CD4-positive, alpha-beta T cell treated with Interleukin-12 subunit alpha and Interleukin-12 subunit beta, for 1 hour (primary cell): ENCODE measurements at places on chromosomes 12 and 14.

- DNase-seq, result no peak
Observed at GRCh38 chr14:32728976-32729375, 209.7 kb upstream of the NPAS3 start.

GRCh38 chr14:93375673-93376156 is 28.7 kb downstream of the COX8C start:
- DNase-seq, result peak; percentile 11

DNA sequence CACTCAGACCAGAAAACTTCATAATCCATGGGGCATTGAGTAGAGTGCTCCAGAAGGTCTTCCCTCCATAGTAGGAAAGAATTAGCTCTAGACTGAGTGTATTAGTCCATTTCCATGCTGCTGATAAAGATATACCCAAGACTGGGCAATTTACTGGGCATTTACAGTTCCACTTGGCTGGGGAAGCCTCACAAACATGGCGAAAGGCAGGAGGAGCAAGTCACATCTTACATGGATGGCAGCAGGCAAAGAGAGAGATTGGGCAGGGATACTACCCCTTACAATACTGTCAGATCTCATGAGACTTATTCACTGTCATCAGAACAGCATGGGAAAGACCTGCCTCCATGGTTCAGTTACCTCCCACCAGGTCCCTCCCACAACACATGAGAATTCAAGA is 300.6 kb upstream of the TMEM132C start:
- DNase-seq, result no peak

- peak; percentile 25 for DNase-seq
Observed at GRCh38 chr12:131929581-131930456, 743 bp downstream of the PUS1 start.

GRCh38 chr14:53126731-53127130 is 26.4 kb downstream of the DDHD1 start:
- no peak for DNase-seq

GRCh38 chr12:116339062-116339461 is 61.6 kb upstream of the MED13L start:
- no peak for DNase-seq

DNA sequence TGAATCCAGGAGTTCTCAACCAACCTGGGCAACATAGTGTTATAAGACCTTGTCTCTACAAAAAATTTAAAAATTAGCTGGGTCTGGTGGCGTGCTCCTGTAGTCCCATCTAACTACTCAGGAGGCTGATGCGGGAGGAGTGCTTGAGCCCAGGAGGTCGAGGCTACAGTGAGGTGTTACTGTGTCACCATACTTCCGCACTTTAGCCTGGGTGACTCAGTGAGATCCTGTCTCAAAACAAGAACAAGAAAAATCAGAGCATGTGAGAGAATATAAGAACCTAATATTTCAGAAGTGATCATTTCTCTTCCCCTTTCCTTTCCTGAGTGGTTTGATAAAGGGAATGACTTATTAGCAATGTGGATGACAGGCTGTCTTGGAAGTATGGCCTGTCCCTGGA is 9.5 kb downstream of the TRAF3 start:
- DNase-seq, result no peak

DNA sequence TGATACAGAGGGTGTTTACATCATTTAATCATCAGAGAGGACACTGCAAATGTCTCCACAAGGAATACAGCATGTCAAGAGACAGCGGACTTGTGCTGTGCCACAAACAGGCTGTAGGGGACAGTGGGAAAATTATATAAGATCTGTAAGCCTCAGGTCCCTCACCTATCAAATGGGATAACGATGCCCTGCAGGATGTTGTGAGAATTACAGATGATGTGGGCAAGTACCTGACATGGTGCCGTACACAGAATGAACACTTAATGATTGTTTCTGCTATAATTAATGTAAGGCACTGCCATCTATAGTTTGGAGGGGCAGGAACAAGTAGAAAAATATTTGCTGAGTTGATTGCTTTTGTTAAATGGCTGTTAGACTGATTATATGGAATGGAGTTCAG is 81.9 kb upstream of the GTF2A1 start:
- no peak for DNase-seq

DNA sequence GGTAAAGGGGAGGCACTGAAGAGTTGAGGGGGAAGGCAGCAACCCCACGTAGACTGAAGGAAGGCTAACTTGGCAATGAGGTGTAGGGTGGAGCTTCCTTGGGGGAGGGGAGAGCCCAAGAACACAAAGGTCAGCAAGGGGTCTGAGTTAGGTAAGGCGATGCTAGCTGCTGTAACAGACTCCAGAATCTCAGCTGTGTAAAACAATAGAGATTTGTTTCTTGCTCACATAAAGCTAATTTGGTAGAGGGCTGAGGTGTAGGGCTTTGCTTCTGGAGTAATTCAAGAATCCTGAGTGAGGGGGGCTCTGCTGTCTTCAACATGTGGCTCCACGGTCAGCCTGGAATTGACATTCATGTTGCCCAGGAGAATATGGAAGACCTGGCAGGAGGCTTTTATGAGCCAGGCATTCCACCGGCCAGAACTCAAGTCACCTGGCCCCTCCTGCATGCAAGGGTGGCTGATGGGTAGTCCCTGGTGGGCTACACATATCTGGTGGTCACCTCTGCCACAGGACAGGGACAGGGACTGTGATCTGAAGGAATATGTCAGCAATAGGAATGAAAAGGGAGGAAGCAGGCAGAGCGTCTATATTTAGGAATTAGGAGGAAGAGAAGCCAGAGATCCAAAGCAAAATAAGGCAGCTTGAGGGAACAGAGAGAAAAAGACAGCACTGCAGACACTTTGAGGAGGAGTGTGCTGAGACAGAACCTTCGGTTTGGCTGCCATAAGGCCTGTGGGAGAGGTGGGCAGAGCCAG is 153.7 kb downstream of the ZFP36L1 start:
- no peak for DNase-seq

- no peak for DNase-seq
Observed at GRCh38 chr12:91080041-91080440, 22.2 kb upstream of the KERA start.

DNA sequence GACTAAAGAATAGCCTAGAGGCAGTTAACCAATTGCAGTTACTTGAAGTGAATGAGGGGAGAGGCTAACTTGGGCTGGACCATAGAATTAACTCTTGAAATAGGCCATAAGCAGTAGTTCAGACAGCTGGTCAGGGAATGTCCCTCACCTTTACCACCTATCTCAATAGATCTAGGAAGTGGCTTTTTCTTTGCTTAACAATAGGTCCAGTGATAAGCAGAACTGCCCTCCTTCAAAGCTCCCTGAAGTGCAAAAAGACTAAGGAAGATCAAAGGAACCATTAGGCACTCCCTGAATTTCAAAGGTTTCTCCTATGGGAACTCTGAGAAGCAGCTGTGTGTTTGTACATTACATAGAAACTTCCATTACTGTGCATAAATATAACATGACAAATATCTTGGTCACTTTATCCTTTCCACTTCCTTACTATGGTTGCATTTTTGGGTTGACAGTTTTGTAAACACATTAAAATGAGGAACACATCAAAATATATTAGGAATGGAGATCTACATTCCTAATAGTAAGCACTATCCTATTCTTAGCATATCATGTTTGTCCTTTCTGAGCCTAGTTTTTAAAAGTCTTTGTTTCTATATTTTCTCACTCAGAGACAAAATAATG is 7.2 kb upstream of the NAA30 start:
- no peak for DNase-seq

- DNase-seq, result no peak
Observed at GRCh38 chr12:7096979-7097378, 4.7 kb upstream of the C1R start.

DNA sequence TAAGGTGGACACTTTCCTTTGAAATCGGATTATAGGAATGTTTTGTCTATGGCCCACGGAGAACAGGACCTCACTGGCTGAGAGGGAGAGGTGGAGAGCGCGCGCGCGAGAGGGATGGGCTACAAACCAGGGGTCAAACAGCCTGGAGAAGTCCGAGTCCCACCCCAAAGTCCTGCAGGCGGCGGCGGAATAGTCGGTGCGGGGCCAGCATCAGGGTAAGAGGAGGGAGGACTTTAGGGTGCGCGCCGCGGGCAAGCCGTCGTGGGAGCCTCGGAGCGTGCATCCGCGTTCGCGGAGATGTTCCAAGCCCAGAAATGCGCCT is 3.3 kb upstream of the HOXC8 start:
- DNase-seq, result no peak

- DNase-seq, result peak; percentile 56
Observed at GRCh38 chr12:38905480-38906351, at the start of gene CPNE8. Gene CPNE8, minus strand, starts transcription at chr12:38905591. Its CDS starts 57 bp downstream, at chr12:38905534.

DNA sequence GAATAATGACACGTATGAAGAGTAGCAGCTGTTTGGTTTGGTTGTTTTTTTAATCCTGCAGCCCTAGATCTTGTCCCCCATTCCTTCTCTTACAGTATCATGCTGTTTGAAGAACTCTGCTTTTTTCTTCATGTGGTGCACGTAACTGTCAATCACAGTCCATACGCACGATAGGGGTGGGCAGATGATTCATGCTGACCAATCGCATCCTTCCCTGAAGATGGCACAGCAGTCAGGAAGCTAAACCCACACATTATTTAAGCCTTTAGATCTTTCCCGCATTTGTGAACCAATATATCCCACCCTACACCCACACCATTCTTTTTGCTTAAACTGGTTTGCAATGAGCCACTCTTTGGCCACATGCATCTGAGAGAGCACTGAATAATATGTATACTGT is 158.9 kb upstream of the PLEKHA5 start:
- DNase-seq, result no peak

DNA sequence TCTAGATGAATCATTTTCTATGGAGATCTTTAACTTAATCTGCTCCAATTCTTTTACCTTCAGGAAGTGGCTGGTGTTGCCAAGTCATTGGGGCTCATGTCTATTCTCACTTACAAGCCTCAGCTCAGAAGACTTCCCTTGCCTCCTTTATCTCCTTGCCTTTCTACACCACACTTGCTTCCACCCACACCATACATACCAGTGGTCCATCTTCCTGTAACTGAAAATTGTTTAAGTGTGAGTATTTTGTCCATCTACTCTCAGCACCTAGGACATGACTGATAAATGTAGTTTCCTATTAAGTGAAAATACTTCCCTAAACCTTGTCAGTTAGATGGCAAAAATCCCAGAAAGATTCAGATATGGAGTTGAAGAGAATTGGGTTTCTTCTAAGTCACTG is 199.7 kb upstream of the CPNE8 start:
- no peak for DNase-seq

DNA sequence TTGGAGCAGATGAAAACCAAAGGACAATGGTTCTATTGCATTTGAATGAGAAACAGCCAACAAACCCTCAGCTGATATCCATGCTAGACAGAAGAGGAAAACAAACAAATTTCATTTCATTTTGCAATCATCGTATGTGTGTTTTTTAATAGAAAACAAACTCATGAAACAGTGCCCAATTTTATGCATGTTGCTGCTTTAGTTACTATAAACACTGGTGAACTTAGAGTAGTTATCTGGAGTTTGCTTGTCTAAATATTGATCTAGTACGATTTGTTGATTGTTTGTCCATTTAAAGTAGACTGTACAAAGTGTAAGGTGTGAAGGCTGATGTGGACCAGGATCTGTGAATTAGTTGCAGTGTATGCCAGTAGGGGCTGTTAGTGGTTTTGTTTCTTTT is 166.6 kb downstream of the KITLG start:
- no peak for DNase-seq

GRCh38 chr14:48723841-48724495 is 862.2 kb downstream of the RPS29 start:
- no peak for DNase-seq
